SW480 (cell line): ENCODE measurements at places on chromosomes 11 and 22.

GRCh38 chr11:102583141-102583873, 41.8 kb downstream of the MMP20 start:
- DNase-seq = no peak

DNA sequence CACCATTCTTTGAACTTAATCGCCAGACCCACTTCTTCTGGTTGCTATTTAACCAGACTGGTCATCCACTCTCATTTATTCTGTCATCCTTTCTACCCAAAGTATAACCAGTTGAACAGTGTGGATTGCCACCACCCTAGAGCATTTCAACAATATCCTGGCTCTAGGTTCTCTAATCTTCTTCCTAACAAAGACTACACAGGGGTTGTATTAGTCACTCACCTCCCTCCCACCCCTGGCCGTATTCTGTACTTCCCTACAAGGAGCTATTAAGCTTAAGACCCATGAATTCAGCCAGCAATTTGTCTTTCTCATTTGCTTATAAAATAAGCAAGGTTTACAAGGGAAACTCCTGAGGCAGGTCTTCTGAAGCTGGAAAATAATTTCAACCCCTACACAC, 46.9 kb upstream of the CEP126 start:
- no peak for DNase-seq

DNA sequence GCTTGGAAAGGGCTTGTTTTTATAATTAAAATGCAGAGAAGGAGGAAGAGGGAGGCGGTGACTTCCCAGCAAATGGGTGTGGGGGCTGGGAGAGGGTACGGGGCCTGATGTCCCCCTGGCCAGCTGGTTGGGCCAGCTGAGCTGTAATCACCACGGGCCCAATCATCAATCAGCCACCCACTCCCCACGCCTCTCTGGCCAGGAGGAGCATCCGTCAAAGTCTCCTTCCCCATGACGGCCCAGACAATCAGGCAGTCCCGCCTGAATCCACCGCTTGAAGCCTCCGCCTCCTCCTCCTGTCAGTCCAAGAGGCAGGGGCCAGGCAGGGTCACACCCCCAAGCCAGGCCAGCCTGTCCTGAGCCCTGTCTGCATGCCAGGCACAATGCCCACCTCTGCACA, 13.3 kb upstream of the CABP7 start:
- no peak for DNase-seq

DNA sequence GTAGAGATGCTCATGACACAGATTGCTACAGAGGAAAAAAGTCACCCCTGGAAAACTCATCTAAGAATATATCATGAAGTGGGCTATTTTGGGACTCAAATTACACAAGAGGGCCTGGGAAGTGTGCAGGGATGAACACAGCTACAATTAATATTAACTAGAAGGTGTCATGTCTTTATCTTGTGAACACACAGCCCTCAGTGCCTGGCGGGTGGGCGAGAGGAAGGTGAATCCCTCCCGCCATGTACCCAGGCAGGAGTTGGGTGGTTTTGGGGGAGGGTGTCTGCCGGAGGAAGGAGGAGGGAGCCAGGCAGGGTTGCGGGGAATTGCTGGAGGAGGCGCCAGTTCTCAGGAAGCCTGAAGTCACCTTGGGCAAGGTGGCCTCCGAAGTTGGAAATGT, 5.1 kb upstream of the FAM83F start:
- DNase-seq = no peak

GRCh38 chr11:69703768-69704507, at the start of gene FGF19:
TSS of gene FGF19 (minus strand) at chr11:69704022. CDS start at chr11:69703876, 146 bp downstream.
- DNase-seq = peak; percentile 88

- peak; percentile 75 for DNase-seq
Observed at GRCh38 chr11:40328890-40329614, 1130.4 kb downstream of the LRRC4C start.

- no peak for DNase-seq
Observed at GRCh38 chr11:1085440-1086170, 10.9 kb downstream of the MUC2 start.

- no peak for DNase-seq
Observed at GRCh38 chr11:73215191-73216134, 2.6 kb upstream of the P2RY2 start.

GRCh38 chr11:72587696-72588095, 86.5 kb downstream of the PDE2A start:
- DNase-seq = no peak
